Left lung (tissue), 14 donors: ENCODE measurements at places on chromosomes 5 and 9.

DNA sequence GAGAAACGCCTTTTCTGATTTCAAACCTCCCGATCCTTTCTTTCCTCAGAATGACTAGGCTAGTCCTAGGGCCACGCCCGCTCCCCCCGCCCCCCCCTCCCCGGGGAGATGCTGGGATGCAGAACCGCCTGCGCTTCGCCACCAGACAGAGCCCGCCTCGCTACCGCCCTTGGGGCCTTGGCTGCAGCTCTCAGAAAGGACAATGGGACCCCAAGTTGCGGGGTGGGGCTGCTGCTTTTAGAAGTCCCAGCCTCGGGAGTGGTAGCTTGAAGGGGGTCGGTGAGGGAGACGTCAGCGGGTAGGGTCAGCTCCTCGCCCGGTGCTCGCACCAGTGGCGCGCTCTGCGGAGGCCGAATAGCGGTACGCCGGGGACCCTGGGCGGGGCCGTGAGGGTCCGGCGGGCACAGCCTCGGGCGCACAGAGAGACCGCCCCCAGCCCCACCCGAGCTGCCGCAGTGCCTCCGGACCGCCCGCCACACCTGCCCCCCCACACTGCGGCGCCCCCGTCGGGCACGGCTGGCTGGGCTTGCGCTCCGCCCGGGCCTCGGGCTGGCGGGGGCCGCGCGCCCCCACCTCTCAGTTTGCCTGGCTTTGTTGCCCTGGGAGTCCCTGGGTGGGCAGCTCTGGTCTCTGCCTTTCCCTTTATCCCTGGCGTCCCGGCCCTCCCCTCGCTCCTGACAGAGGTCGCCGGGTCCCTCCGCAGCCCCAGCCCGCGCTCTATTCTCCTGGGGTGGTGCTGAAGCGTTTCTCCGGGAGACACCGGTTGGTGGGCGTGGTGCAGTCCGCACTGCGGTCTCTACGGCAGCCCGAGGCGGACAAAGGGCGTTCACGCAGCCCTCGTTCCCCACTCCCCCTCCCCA, 1.2 kb downstream of the MAP1B start:
- DNase-seq = peak; percentile 72

GRCh38 chr9:70100362-70100761, 56.7 kb downstream of the MAMDC2 start:
- DNase-seq = no peak

- DNase-seq = no peak
These were observed 32.8 kb downstream of the OR2K2 start for GRCh38 chr9:111297066-111297824.

- no peak for DNase-seq
These were observed 789 bp downstream of the DOK3 start for GRCh38 chr5:177508837-177509236.

GRCh38 chr5:107361945-107362344, 308.8 kb downstream of the EFNA5 start:
- no peak for DNase-seq
